Stimulated activated CD4-positive, alpha-beta T cell treated with anti-CD3 and anti-CD28 coated beads, Interleukin-15, amount 100 ng/mL, for 48 hours (primary cell): ENCODE measurements at places on chromosomes 6 and 20.
A peak's percentile ranks its signal among the peaks of the same experiment; 100 is the strongest.

GRCh38 chr20:62269378-62269777 lies 31.1 kb downstream of the OSBPL2 start:
- DNase-seq: no peak

DNA sequence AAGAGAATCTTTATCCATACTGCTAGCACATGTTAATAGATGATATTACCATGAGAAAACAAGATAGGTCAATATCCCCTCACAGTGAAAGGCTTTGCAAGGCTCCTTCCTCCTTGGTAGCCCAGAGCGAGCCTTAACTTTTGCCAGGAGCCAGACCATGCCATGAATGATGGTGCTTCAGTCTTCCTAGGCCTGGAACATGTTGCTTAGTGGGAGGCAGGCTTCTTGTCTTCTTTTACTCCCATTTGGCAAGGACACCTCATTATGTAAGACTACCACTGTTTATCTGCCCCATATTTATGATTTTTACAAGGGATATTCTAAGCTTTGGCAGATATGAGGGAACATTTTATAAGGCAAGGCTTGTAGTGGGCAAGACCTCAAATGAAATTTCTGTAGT lies 90.8 kb downstream of the GJA1 start:
- DNase-seq: no peak

- DNase-seq: no peak
Observed at GRCh38 chr6:3446184-3446583, 10.7 kb downstream of the SLC22A23 start.

GRCh38 chr6:12529364-12530019 lies 187.1 kb upstream of the PHACTR1 start:
- no peak for DNase-seq

- no peak for DNase-seq
Observed at GRCh38 chr20:34755367-34755766, 51.2 kb downstream of the TP53INP2 start.

- DNase-seq: peak; percentile 49
Observed at GRCh38 chr6:105781248-105781647, 304.9 kb upstream of the PRDM1 start.
